ENCODE measurements at places on chromosomes 2 and 18. TPM values are rescaled to one million over a fixed set of nuclear protein-coding genes. Genes with fewer than 3 reads are reported as not detected.

Gene ECEL1
- 1.4 TPM for total RNA-seq

Gene UGT1A10
- not detected for total RNA-seq

Gene REG3G
- total RNA-seq = not detected

Gene EVX2
- total RNA-seq = 0.11 TPM

Gene CPO
- 0.83 TPM for total RNA-seq

Gene FKBP1B
- total RNA-seq = 5.0 TPM

Gene EFR3B
- 0.65 TPM for total RNA-seq

GRCh38 chr2:164879901-164880535 lies 38.4 kb upstream of the COBLL1 start:
- no peak for DNase-seq

GRCh38 chr2:142422769-142423168 lies 292.0 kb upstream of the LRP1B start:
- no peak for DNase-seq

DNA sequence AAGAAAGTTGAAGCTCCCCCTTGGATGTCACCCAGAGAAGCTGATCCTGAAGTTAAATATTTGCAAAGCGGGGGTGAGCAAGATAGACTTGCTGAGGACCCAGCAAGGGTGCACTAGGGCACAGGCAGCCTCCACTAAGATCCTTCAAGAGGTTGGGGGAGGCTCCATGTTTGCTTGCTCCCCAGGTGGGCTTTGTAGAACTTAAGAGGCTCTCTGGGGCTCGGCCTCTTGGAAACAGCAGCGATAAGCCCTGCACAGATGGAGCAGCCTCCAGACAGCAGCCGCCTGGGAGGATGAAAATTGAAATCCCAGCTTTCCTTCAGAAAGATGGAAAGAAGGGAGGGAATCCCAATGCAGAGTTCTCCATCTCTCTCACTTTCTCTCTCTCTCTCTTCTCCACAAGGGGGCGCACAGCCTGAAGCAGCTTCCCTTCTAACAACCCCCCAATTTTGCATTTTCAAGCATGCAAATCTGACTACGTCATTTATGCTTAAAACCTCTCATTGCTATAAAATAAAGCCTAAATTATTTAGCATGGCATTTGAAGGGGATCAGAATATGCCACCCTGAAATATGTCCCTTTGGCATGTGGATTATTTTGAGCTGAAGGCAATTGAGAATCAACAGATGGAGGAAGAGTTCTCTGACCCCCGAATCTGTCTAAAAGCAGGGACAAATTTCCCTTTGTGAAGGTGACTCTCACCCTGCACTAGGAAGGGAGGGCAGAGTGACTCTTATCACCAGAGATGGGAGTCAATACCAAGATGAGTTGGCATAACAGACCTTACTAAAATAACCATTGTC lies 185.7 kb upstream of the KLHL29 start:
- no peak for DNase-seq

GRCh38 chr18:60113396-60113795 lies 213.6 kb downstream of the PMAIP1 start:
- DNase-seq = no peak

- no peak for DNase-seq
These were observed 60.0 kb downstream of the TTC21B start for GRCh38 chr2:165893556-165893955.

DNA sequence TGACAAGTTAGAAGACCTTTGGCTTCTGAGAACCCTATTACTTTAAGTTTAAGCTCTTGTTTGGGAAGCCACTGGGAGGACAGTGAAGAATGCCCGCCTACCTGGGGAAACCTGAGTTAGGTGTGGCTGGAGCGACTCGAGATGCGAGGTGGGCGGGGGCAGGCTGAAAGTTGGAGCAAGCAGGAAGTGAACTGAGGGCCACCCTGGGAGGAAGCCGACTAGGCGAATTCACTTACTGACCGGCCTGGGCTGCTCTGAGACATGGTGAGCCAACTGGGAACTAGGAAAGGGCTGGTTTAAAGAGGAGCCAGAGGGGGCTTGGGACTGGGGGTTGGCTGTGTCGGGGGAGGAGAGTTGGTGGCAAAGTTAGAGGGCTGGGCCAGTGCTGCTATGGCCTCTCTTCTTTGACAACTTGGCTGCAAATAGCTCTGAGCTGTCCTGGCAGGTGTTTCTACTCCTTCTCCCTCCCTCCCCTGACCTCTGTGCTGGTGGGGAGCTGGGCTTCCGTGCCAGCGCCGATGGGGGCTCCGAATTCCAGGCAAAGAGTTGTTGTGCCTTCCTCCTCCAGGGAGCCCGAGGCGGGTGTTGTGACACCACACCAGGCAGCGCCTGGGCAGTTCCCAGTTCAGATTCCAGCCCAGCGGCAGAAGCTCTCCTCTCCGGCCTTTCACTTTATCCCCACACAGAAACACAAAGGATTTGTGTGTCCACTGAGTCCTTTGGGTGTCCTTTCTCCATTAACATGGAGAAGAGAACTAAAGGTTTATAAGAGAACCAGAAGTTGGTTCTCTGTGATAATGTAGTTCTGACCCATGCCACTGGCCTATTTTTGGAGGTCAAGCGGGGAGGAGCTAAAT lies at the start of gene VAMP8:
TSS of gene VAMP8 (plus strand) at position 201 of the 857 bp plus-strand sequence. CDS start at position 262, 61 bp downstream.
- DNase-seq = no peak

DNA sequence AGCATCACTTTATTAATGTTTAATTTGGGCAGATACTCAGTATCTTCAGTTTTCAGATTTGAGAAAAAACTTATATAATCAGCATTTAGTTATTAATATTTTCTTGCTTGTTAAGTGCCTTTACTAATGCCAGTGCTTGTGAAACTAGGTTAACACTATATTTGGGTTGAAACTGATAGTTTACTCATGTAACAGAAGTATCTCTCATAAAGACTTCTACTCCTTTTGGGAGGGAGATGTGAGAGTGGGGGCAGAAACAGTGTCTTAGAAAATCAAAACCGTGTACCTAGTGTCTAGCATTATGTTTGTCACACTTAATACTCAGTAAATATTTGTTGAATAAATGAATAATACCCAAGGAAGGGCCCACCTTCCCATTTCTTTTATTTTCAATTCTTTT lies 129.5 kb downstream of the MSTN start:
- no peak for DNase-seq

DNA sequence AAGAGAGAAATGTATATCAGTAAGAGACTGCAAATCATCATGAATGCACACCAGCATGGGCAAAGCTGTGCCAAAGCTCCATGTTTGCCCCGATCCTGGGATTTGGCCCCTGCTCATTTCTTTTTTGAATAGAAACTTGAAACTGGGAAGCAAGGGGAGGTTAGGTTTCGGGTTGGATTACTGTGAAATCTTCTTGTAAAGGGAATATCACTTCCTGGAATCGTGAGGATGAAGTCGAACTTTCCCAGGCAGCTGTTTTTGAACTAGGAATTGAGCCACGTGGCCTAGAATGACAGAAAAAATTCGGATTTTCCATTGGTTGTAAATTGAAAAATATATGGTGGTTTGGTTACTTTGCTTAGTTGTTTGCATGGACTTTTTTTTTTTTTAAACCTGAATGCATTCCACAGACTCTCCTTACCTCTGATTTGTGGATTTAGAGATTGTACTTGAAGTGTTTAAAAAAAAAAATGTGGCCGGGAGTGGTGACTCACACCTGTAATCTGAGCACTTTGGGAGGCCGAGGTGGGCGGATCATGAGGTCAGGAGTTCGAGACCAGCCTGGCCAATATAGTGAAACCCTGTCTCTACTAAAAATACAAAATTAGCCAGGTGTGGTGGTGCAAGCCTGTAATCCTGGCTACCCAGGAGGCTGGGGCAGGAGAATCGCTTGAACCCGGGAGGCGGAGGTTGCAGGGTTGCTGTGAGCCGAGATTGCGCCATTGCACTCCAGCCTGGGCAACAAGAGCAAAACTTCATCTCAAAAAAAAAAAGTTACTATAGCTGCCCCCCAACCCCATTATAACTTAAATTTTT lies 32.1 kb downstream of the GRHL1 start:
- DNase-seq = no peak

- DNase-seq = no peak
These were observed 690.5 kb downstream of the ADCYAP1 start for GRCh38 chr18:1595195-1595594.

- DNase-seq = no peak
These were observed 880.8 kb upstream of the CDH2 start for GRCh38 chr18:29057703-29058102.

- DNase-seq = no peak
These were observed 310.3 kb upstream of the GYPC start for GRCh38 chr2:126345691-126346090.

- no peak for DNase-seq
These were observed 12.3 kb upstream of the ODC1 start for GRCh38 chr2:10460366-10460796.

DNA sequence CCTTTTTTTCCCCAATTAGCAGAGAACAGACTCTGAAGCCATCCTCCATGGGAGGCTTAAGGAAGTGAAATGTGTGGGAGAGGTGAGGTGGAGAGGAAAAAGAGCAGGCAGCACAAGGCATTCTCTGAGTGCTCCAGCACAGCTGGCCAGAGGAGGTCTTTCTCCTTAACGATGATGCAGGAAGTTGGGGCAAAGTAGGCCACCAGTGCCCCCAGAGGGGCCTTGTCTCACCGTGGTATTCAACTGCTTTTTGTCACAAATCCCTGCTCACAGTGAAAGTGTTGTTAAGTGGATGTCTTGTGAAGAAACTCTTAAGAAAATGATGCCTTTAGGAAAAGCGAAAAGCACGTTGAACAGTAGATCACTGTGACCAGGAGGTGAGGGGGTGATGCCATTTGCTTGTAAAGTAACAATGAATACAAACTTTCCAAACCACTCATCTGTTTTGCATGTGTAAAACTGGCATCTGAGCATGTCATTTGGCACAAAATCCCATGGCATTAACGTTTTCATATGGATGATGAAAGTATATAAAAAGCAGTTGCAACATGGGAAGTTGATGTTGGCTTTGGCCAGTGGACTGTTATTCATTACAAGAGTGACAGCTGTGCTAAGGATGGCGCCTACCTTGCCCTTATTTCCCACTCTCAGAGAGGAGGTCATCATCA lies 49.2 kb upstream of the CDC42EP3 start:
- DNase-seq = no peak

DNA sequence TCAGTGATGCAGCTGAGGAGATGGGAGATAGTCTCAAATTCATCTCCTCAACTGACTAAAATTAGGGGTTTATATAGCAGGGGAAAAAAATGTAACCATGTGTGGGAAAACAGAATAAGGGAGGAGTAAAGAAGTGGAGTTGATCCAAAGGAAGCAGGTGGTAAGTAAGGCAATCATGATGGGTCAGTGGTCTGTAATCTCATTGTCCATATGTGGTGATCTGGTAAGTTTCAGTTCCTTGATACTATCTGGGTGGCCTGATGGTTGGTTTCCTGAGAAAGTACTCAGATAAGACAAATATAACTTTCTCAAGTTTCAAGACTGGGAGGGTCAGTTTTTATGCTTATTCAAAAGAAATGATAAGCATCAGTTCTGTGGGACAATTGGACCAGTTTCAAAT lies 312.3 kb upstream of the KCNJ3 start:
- no peak for DNase-seq

Data from esophagus muscularis mucosa (tissue), 4 donors.